Activated T-helper 2 cell treated with anti-CD3 and anti-CD28 coated beads, Interferon-gamma antibody, Interleukin-2, Interleukin-4, amounts not matched to agents 10 μg/mL and 5 μg/mL and 100 μg/mL, durations not matched to agents 14 hours and 24 hours and 36 hours (primary cell): ENCODE measurements at places on chromosomes 11 and 22. TPM values are rescaled to one million over a fixed set of nuclear protein-coding genes. Genes with fewer than 3 reads are reported as not detected.

DNA sequence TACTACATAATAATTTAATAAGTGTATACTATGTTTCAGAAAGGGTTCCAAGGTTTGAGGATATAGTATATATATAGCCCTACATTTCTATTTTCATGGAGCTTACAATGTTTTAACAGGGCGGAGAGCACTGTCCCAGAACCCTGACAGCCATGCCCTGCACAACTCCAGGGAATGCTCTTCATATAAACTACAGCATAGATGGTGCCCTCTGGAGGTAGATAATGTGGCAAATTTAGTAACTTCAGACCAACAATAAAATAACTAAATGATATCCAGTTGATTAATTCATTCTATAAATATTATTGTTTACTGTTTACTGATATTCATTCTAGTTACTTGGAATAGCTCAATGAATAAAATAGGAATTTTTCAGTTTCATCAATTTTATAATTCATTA is 693.7 kb upstream of the CCDC179 start:
- no peak for DNase-seq

- no peak for DNase-seq
These were observed 32.4 kb downstream of the EIF3F start for GRCh38 chr11:8019314-8020243.

The SLN gene
- total RNA-seq = not detected in 2 replicates

The GPR83 gene
- total RNA-seq = 0.05 TPM in 1 of 2 replicates, not detected in the other

The CST6 gene
- total RNA-seq = 0.69 and 0.75 TPM in 2 replicates

- no peak for DNase-seq
These were observed 5.8 kb upstream of the KDM2A start for GRCh38 chr11:67113231-67113721.

The PDE3B gene
- 58.8 and 62.1 TPM in 2 replicates for total RNA-seq

- DNase-seq = no peak
These were observed 1087.5 kb downstream of the BRD1 start for GRCh38 chr22:48740086-48740730.

DNA sequence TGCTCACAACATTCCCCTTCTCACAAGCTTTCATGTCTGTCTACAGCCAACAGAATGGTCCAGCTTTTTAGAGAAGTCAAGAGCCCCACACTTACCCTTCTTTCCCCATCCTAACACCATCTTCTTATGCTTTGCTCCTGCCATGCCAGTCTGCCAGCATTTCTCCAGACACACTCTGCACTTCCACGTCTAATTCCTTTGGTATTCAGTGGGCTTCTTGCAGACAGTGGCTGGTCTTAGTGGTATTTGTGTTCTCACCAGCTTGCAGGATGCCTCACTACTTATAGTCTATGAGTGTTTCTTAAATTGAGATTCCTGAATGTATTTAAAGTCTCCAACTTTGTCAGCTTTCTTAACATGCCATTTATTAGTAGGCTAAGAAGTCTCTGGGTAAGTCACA is 154.4 kb downstream of the BBOX1 start:
- no peak for DNase-seq

The MOV10L1 gene
- 0.07 TPM in 1 of 2 replicates, not detected in the other for total RNA-seq

The VSIG10L2 gene
- total RNA-seq = not detected in 2 replicates

The TRIM49 gene
- not detected in 2 replicates for total RNA-seq

- no peak for DNase-seq
These were observed 1.7 kb downstream of the BRSK2 start for GRCh38 chr11:1391165-1392075.

GRCh38 chr11:125519256-125519655 is 23.2 kb upstream of the FEZ1 start:
- DNase-seq = no peak

DNA sequence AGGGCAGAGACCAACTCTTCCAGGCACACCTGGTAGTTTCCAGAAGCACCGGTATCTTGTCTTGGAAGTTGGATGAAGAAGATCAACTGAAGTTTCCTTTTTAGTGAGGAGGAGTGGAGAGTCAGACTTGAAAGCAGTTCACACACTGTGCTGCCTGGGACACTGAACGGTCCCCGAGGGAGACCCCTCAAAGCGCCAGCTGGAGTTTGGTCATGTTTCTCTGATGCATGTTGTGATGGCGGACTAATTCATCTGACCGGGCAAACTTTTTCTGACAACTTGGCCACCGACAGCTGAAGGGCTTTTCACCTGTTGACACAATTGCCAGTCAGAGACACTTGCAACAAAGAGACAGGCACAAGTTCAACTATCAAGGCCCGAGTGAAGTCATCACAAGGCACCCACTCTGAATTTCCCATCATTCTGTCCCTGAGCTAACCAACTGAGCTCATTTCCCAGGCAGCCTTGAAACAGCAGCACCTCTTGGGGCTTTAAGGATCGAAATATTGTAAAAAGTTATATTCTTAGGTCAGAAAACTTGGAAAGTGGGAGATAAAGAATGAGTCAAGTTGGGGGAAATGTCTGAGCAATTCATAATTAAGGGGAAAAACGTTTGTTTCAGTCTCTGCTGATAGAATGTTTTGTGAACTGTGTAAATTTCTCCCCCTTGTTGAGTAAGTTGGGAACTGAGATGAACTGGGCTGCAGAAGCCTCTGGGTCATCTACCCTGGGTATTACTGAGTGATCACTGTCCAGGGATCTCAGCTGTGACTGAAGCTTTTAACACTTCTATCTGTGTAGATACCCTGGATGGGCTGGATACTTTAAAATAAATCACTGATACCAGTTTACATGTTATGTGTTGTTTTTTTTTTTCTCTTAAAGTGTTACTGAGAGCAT is 46.2 kb downstream of the WT1 start:
- DNase-seq = no peak

GRCh38 chr11:36376888-36377758 is 81.0 kb downstream of the PRR5L start:
- DNase-seq = peak; percentile 49

The GSTT2 gene
- not detected in 2 replicates for total RNA-seq

The TEF gene
- total RNA-seq = 1.7 and 1.9 TPM in 2 replicates

GRCh38 chr11:60867871-60868681 is 734 bp downstream of the ZP1 start:
- DNase-seq = no peak

The FZD4 gene
- total RNA-seq = 0.11 and 0.16 TPM in 2 replicates

DNA sequence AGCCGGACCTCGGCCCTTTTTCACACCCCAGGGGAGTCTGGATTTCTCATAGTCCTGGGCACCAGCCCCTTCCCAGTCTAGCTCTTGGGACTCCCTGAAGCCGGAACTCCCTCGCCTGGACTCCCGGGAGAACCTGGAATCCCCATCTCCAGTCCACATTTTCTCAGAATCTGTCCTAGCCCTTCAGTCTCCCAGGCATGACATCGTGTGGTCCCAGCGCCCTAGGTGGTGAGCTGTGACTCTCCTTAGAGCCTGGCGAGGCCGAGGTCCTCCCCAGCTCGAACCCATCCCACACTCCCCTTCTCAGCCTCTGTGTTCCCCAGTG is 673 bp upstream of the DUSP18 start:
- DNase-seq = no peak

DNA sequence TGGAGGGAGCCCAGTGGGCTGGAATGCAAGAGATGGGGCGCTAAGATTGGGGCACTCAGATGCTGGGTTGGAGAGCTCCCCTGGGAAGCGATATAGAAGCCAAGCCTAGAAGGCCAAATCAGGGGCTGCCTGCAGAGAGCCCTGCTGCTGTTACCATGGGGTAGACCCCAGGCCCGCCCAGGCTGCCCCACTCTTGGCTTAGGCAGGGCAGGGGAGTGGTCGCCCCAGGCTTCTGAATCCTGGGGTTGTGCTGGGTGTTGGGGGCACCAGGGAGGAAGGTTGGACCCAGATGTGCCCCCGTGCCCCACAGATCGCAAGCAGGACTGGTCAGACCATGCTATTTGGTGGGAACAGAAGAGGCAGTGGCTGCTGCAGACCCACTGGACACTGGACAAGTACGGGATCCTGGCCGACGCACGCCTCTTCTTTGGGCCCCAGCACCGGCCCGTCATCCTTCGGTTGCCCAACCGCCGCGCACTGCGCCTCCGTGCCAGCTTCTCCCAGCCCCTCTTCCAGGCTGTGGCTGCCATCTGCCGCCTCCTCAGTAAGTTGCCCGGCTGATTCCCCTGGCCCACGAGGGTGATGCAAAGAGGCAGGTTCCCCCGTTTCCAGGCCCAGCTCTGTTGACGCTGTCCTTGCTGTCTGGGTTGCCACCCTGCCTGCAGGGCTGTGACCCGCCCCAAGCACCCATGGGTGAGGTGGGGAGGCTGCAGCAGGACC is 3.9 kb downstream of the FERMT3 start:
- no peak for DNase-seq

DNA sequence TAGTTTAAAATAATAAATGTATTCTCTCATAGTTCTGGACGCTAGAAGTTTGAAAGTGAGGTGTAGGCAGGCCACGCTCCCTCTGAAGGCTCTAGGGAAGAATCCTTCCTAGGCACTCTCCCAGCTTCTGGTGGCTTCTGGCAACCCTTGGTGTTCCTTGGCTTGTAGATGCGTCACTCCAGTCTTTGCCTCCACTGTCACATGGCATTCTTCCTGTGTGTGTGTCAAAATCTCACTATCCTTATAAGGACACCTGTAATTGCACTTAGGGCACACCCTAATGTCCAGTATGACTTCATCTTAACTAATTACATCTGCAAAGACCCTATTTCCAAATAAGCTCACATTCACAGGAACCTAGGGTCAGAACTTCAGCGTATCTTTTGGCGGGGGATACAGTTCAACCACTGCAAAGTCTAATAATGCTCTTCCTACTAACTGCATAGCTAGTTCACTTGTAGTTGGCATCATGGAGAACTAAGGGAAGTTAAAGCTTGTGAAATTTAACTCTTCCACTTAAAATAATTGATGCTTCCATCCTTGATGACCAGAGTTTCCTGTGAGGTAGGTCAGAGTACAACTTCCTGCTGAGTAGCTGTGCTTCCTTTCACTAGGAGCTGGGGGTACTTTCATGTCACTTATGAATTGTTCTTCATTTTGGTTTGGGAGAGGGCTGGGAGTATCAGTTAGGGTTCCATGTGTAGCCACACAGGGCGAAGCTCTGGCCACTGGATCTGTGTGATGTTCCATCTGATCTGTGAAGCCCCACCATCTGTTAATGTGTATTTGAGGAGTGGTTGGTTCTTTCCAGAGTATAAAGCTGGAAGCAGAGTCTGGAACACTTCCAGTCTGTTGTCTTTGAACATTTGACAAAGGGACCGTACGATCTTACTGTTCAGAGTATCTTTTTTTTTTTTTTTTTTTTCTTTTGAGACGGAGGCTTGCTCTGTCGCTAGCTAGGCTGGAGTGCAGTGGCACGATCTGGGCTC is 10.5 kb downstream of the YWHAH start:
- no peak for DNase-seq

DNA sequence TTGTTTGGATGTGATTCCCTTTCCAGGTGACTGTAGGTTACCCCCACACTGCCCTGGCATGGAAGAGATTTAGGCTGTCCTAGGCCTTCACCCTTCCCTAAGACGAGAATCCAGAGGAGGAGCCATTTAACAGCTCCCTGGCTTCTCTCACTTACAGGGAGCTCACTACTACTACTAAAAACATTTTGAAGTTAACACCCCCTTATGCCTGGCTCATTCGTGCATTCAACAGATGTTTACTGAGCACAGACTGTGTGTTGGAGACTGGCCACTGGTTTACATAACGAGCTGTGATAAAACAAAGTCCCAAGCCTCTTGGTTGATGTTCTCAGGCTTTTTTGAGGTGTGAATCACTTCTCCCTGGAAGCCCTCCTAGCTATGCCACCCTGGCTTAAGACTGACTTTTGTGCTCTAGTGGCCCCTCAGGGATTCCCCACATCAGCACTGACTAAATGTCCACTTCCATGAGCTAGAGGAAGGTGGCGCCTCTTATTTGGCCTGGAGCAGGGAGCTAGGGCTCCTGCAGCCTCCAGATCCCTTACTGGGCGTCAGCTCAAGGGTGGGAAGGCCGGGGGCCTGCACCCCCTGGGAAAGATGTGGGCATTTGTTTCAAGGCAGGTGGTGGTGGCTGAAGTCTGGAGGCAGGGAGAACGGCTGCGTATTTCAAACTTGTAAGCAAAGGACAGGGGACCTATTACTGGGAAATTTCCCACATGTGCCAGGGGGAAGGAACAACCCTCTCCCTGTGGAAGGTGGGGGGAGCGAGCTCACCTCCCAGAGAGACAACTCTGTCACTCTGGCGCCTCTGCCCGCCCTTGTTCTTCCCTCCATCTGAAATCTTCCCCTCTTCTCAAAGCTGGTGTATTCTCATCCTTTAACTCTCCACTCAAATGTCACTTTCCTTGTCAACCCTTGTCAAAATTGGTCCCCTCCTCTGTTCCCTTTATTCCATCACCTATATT is 19.4 kb upstream of the MALAT1 start:
- DNase-seq = no peak

DNA sequence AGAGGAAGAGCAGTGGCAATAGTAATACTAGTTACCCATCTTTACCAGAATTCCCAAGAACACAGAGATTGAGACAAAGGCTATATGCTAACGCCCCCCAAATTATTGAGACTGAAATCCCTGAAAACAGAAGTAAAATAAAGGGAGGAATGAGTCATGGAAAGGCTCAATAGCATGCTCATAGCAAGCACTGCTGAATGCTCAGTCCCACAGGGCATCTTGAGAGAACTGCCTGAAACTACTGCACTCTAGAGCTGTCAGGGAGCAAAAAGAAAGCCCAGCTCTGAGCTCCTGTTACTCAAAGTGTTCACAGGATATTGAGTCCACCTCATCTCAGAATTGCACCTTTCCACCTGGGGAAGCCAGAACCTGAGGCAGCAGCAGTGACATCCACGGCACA is 44.1 kb upstream of the FIBIN start:
- DNase-seq = no peak

- DNase-seq = no peak
These were observed 227.6 kb downstream of the SBF2 start for GRCh38 chr11:10066441-10066840.

DNA sequence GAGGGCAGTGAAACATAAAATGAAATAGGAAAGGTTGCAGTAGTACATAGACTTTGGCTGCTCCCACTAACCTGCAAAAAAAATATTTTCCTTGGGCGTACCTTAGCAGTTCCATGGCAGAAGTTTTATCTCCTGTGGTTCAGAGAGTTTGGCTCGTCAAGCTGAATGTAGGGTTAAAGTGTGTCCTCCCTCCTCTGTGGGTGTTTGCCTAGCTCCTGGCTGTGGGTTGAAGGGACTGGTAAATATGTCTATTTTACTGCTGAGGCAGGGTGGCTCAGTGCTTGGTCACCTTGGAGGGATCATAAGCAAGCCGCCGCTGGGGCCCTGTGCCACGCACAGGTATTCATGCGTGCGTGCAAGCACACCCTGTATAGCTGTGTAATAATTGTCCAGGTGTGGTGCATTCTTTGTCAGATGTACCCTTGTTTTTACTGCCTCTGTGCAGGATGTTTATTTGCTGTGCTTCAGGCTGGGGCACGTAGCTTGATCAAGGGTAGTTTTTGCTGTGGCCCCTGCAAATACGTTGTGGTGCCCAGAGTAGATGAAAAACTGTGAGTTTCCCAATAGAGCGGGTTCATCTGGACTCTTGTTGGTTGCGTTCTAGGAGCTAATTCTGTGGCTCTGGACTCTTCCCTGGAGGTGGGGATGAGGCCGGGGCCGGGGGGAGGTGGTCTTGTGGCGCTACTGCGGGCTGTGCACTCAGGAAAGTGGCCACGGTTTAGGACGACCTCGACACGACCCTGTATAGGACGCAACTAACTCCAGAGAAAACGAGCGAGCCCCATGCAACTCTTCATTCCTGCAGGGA is 732 bp upstream of the SORL1 start:
- no peak for DNase-seq

The OR5D13 gene
- not detected in 2 replicates for total RNA-seq
